ENCODE measurements at places on chromosomes 6 and 20.

GRCh38 chr6:163904186-163904585 lies 489.7 kb downstream of the QKI start:
- no peak for DNase-seq

GRCh38 chr20:20525756-20526155 lies 157.9 kb downstream of the INSM1 start:
- no peak for DNase-seq

GRCh38 chr6:46325561-46326530 lies 155.1 kb upstream of the ENPP5 start:
- DNase-seq: peak; percentile 78

DNA sequence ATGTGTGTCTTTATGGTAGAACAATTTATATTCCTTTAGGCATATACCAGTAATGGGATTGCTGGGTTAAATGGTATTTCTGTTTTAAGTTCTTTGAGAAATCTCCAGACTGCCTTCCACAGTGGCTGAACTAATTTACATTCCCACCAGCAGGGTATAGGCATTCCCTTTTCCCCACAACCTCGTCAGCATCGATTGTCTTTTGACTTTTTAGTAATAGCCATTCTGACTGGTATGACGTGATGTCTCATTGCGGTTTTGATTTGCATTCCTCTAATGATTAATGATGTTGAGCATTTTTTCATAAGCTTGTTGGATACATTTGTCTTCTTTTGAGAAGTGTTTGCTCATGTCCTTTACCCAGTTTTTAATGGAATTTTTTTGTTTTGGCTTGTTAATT lies 5.3 kb upstream of the TASP1 start:
- DNase-seq: no peak

- DNase-seq: no peak
These were observed 25.9 kb upstream of the ATXN1 start for GRCh38 chr6:16787128-16787682.

GRCh38 chr6:25278261-25278913 lies 787 bp upstream of the CARMIL1 start:
- DNase-seq: no peak

GRCh38 chr20:16810216-16810615 lies 62.1 kb downstream of the OTOR start:
- DNase-seq: no peak

- DNase-seq: no peak
These were observed 927 bp downstream of the IL20RA start for GRCh38 chr6:137043710-137044365.

DNA sequence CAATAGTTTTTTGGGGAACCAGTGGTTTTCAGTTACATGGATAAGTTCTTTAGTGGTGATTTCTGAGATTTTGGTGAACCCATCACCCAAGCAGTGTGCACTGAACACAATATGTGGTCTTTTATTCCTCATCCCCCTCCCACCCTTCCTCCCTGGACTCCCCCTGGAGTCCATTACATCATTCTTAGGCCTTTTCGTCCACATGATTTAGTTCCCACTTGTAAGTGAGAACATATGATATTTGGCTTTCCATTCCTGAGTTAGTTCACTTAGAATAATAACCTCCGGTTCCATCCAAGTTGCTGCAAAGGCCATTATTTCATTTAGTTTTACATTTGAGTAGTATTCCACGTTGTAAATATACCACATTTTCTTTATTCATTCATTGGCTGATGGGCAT lies 28.3 kb downstream of the RPP40 start:
- no peak for DNase-seq

DNA sequence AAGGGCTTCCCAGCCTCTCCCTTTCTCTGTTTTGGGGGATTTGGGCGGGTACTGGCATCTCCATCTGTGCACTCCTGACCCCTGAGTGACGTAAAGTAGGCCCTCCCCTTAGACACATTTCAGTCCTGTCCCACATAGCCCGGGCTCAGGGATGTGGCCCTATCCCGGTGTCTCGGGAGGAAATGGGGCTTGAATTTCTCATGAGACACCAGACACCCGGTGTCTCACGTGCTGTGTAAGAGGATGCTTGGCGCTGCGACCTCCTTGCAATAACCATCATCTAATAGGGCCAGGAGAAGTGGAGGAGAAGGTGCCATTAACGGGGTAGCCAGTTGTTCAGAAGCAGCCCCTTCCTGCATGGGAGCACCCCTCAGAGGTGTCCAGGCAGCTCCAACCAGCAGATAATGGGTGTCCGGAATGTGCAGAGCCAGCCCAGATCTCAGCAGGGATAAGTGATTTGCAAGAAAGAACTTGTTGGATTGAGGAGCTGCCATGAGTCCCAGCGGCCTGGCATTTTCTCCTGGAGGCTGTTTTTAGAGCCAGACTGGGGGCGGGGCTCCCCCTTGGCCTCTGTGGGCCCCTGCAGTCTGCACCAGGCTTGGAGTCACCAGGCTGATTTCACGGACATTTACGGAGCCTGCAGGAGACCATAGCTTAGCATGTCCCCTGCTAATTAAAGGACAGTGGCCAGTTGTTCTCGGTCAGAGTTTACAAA lies 372.0 kb downstream of the PREX1 start:
- no peak for DNase-seq

DNA sequence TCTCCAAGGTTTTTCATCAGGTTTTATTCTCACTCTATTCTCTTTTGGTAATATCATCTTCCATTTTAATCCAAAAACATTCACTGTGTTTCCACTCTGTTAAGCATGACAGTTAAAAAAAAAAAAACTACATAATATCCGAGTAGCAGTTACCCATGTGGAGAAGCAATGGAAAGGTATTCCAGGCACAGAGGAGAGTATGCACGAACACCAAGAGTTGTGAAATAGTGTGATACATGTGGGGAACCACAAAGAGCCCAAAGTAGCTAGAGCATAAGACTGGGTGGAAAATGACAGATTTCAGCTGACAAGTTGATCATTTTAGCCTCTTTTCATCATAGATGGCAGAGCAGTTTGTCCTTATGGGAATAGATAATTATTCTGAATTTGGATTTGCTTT lies 19.9 kb upstream of the FBXL4 start:
- DNase-seq: no peak

- no peak for DNase-seq
These were observed 15.1 kb downstream of the TBC1D32 start for GRCh38 chr6:121319112-121319553.

DNA sequence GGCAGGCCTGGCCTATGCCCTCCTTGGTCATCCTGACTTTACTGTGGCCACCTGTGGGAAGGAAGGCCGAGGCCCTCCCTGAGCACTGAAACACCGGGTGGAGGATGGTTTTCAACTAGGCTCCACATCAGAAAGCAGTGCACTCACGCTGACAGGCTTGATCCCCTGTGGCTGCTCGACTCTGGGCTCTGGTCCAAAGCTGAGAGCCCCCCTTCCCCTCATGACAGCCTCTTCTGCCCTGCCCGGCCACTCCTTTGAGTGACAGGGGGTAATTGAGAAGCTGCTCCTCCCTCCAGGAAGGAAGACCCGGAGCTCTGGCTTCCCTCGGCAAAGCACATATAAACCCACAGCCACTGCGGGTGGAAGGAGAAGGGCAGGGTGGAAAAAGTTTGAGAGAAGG lies 43.6 kb downstream of the MUC22 start:
- DNase-seq: no peak

DNA sequence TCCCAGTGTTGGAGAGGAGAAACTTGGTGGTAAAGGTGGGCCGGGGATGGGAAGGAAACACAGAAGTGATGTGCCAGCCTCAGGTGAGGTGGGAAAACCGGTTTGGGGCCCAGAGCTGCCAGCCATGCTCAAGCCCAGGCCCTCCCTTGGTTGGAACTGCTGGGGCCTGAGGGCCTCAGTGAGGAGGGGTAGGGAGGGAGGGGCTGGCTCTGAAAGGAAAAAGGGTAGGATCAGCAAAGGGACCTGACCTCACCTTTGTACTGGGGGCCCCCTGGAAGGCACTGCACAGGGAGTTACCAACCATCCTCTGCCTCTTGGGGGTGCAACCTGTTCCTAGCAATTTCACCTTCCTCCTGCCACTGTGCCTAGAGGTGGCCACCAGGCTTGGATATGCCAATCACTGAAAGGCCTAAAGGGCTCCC lies 1.8 kb upstream of the SPEF1 start:
- DNase-seq: no peak

- DNase-seq: no peak
These were observed 490.0 kb downstream of the GRIK2 start for GRCh38 chr6:101883505-101883904.

GRCh38 chr6:121652223-121652622 lies 216.8 kb downstream of the GJA1 start:
- no peak for DNase-seq

DNA sequence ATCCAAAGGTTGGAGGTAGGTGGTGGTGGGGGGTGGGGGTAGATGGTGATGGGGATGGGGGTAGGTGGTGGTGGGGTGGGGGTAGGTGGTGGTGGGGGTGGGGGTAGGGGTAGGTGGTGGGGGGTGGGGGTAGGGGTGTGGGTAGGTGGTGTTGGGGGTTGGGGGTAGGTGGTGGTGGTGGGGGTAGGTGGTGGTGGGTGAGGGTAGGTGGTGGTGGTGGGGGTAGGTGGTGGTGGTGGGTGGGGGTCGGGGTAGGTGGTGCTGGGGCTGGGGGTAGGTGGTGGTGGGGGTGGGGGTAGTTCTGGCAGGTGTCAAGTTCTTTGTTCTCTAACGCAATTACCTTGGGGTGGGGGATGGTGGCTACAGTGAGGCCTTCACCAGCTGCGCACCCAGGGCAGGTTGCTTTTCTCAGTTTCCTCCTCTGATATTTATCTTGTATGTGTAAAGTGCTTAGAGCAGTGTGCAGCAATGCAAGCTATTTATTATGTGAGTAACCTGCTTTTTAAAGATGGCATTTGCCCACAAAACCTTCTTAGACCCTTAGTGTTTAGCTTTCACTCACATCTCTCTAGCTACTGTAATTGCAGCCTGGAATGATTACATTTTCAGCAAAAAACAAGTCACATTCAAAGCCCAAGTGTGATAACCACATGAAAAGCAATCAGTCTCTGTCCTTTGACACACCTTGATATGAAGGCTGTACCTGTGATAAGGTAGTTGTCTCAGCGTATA lies 8.2 kb upstream of the CCDC167 start:
- DNase-seq: no peak

DNA sequence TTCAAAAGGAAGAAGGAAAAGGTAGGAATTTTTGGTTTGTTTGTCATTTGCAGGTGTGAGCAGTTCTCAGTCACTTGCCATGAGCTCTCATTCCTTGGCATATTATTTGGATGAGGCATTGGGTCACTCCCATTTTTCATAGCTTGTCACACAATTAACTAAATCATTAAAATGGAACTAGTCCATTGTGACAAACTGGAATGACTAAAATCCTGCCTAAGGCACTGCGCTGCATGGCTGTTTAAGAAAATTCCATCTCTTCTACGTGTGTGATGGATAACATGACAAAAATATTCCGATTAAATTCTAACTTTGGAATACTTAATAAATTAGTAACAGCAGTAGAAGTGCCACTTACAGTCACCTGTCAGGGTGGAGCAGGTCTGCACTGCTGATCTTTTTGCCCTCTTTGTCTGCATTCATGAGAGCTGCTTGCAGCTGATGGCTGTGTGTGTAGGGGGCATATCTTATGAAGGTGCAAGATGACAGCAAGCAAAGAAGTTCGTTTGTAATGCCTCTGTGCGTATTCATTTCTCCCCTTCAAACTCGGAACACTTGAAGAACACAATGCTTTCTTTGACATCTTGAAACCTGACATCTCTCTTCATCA lies 1292.6 kb upstream of the MAP3K7 start:
- DNase-seq: no peak

DNA sequence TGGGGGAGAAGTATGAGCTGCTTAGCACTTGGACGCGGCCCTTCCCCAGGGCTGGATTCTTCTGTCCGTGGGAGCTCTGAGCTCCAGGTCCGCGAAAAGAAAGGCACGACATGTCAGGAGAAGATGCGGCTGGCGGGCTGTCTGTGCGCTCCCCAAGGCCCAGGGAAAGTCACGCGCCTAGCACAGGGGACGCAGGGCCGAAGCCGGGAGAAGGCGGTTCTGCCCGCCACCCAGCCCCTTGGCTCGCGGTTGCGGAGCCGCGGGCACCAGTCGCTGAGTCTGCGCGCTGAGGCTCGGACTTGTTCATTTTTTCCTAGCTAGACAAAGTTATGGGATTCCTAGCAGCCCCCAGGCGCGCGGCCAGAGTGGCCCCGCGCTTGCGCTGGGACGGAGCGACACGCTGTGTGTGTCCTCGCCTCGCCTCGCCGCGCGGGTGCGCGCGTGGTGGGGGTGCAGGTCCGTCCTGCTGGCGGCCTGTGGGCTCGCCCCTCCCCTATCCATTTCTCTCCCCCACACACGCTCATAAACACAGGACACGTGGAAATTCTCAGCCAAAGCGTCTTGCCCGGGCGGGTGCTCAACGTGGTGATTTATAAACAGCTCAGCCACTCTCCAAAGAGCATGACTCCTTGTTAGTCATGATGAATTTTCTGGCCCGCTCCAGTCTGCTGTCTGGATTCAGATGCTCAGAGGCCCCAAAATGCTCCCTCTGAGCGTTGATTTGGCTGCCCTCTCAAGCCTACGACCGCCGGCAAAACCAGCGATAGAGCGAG lies 1.9 kb upstream of the POU3F2 start:
- DNase-seq: peak; percentile 79

DNA sequence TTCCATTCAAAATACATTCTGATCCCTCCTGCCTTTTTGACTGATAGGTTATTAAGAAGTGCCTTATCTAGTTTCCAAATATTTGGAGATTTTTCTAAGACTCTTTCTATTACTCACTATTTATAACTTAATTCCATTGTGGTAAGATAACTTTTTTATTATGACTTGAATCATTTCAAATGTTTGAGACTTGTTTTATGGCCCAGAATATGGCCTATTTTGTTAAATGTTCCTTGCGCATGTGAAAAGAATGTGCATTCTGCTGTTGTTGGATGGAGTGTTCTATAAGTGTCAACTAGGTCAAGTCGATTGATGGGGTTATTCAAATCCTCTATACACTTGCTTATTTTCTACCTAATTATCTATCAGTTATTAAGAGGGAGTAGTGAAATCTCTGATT lies 13.1 kb upstream of the TCP11 start:
- no peak for DNase-seq

GRCh38 chr6:70657706-70658105 lies 10.0 kb upstream of the SMAP1 start:
- no peak for DNase-seq

- no peak for DNase-seq
These were observed 3.6 kb upstream of the MDFI start for GRCh38 chr6:41634657-41635056.

DNA sequence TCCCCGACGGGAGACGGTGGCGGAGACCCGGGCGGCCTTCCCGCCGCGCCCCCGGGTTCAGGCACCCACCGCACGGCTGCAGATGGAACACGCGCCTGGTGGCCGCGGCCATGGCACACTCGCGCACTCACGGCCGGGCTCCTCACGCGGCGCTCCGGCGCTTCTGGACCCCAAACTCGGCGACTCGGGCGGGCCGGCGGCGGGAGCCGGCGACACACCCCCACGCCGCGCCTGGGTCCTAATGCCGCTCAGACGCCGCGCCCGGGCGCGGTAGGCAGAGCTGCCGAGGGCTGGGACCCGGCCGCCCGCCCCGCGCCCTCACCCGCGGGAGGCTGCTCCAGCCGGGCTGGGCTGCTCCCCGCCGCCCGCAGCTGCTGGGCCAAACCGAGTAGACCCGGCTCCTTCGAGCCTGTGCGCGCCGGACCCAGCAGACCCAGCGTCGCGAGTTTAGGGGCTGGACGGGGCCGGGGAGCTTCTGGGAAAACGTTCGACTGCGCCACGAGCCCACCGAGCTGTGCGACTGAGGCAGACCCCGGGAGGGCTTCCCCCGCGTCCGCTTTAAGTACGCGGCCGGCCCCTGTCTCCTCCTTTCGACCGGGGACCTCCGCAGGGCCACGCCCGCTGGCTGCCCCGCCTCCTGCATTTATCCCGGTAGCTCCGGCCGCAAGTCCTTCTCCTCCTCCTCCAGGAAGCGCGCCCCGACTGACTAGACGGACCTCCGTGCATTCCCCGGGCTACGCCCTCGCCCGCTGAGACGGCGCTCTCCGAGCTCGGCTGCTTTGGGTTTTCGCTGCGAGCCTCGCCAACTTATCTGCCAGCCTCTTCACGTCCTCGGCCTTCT lies at the start of gene SLC4A11:
TSS of gene SLC4A11 (minus strand) at position 165 of the 841 bp plus-strand sequence. CDS start at position 112, 53 bp downstream.
- peak; percentile 52 for DNase-seq

Data from dorsolateral prefrontal cortex (tissue), 122 donors.